ENCODE measurements at places on chromosomes 4 and X.

DNA sequence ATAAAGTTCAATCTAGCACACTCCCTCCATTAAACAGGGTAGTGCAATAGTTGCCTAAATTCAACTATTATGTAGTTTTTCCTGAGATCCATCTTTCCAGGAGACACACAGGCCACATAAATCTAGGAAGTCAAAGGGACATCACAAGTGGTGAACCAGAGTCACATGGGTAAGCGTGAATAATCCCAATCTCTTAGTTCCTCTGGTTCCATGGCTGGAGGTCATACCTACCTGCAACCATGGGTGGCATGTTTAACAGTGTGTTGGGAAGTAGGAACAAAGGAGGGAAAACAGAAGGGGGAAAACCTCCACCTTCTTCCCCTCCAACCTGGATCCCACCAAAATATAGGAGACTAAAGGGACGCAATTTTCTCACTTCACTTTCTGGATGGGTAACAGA lies 2651.6 kb downstream of the ARAP2 start:
- no peak for DNase-seq

- DNase-seq: no peak
Observed at GRCh38 chrX:46184749-46185148, 360.5 kb downstream of the ZNF674 start.

DNA sequence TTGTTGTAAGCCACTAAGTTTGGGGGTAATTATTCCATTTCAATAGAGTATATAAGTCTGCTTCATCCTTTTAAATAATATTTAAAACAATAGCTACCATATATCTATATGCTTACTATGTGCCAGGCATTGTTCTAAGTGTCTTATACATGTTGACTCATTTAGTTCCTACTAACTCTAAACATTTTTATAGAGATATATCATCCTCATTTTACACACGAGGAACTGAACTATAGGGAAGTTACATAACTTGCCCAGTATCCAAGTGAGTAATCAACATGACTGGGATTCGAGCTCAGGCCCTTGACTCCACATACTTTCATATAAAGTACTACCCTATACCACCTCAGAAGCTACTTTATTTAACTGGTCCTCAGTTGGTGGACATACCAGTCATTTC lies 175.3 kb upstream of the RAI2 start:
- no peak for DNase-seq

DNA sequence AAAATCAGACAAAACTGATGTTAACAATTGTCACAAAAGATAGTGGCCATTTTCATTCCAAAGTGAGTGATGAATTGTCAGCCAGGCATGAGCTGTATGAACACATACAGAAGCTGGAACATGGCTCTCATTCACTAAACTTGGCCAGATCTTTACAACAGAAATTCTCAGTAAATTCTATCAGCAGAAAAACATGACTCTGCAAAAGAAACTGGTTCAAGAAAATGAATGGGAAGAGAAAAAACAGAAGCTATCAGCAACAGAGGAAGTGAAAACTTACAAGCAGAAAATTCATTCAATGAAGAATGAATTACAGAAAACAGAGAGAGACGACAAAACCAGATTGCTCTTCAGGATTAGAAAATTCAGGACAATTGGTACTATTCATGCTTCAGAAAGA lies 249.6 kb downstream of the COL25A1 start:
- DNase-seq: no peak

DNA sequence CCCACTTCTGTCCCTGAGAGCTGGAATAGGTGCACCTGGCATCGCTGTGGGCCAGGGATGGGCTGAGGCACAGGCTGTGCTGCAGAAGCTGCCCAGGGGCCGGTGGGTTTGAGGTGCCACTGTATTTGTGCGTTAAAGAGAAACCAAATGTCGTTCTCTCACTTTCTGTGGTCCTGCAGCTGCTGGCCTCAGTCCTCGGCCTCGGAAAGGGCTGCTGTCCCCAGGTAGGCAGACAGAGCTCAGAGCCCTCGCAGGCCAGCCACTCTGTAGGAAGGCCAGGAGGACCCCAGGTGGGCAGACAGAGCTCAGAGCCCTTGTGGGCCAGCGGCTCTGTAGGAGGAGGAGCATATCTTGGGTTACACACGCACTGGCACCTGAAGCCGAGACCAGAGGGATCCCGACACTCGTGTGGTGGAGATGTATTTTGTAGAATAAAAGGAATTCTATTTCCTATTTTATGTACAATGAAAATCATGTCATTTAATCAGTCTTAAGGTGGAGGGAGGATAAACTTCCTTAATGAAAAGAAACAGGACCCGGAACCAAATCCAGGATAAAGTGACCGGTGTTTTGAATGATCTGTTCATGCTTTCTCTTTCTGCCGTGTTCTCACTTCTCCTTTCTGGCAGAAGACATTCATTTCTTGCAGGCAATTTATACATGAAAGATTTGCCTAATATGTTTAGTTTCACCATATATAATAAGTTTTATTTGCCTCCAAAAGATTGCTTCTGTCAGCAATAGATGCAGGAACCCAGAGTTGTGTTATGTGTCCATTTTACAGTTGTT lies 54.4 kb upstream of the HGFAC start:
- no peak for DNase-seq

- DNase-seq: no peak
Observed at GRCh38 chrX:105458846-105459245, 238.4 kb upstream of the TEX13A start.

GRCh38 chr4:128812442-128813235 lies 3.1 kb downstream of the JADE1 start:
- no peak for DNase-seq

GRCh38 chrX:26050099-26050498 lies 88.0 kb upstream of the MAGEB18 start:
- DNase-seq: no peak

DNA sequence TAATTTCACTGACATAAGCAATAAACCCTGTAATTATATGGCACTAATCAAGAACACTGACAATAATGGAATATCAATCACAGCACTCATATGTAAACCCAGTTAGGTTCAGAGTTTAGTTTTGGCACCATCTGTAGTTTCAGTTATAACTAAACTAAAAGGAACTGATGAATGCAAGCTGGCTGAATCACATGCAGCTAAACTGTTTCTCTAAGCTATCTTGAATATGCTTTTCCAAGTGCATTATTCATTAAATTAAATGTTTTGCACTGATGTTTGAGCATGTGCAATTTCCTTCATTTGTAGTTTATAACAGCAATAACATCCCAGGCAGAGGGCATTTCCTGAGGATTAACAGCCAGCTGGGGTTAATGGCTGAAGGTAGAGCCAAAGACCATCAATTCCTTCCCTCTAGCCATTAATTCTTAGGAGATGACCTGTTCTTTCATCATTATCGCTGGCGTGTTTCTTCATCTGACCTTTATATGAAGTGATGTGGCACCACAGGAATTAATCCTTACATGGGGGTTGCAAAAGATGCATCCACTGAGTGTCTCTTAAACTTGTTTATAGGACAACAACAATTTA lies 562.8 kb upstream of the IGFBP7 start:
- no peak for DNase-seq

- peak; percentile 68 for DNase-seq
Observed at GRCh38 chr4:1463088-1463926, 57.1 kb upstream of the NKX1-1 start.

GRCh38 chr4:24229978-24230377 lies 340.1 kb upstream of the PPARGC1A start:
- no peak for DNase-seq
